ENCODE measurements at places on chromosomes 6 and 20. TPM values are rescaled to one million over a fixed set of nuclear protein-coding genes. Genes with fewer than 3 reads are reported as not detected.

- no peak for DNase-seq
These were observed 553.7 kb downstream of the CD83 start for GRCh38 chr6:14671261-14671681.

Gene HTR1E
- total RNA-seq: 0.61 TPM

DNA sequence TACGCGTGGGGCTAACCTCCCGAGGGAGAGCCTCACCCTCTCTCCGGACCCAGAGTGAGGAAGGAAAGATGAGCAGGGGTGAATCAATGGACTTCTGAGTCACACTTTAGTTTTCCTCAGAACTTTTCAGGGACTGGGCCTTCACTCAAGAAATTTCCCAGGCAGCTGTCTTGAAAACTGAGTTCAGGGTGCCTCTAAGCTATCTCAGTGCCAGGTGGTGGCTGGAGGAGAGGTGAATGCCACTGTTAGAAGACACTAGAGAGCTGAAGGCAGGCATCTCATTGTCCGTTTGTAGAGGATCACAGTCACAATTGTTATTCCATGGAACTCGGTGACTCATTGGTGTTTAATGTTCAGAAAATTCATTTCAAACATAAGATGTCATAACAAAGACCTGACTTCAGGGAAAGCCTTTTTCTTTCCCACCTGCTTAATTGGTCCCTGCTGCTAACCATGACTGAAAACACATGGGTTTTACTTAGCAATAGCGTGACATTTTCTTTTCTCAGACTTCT lies 5.3 kb upstream of the SERPINB6 start:
- DNase-seq: no peak

- no peak for DNase-seq
These were observed 80.1 kb upstream of the PTPRK start for GRCh38 chr6:128600397-128600951.

DNA sequence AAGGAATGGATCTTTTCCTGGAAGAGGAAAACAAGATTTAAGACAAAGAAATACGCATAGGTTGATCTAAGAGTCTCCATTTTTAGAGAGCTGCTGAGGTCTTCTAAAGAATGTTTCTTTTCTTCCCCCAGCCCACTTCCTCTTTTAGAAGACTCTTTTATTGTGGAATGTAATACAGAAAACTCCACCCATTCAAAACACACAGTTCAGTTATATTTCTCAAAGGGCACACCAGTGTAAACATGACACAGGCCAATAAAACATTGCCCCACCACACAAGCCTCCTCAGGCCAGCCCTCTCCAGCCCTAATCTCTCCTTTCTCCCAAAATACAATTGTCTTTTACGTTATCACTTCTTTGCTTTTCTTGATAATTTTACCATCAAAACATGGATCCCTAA lies 42.8 kb downstream of the SLC35B3 start:
- DNase-seq: no peak

Gene CYP24A1
- total RNA-seq: 0.69 TPM

- DNase-seq: no peak
These were observed 47.1 kb downstream of the IGF2R start for GRCh38 chr6:160015778-160016684.

Gene CARMIL1
- total RNA-seq: 38.5 TPM

DNA sequence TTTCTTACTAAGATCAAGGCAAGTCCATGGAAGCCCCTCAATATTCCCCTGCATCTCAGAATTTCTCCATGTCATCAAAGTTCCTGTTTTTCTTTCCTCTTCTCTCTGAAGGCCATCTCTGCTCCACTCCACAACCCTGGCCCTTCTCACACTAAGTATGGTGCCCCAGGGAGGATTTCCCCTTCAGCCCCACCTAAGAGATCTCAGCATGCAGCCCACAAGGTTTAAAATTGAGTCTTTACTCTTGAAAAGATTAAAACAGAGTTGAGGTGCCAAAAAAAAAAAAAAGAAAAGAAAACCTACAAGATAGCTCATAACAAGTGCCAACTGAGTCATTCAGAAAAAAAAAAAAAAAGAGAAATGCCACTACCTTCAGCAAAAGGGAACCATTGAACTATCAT lies 36.5 kb upstream of the TNFAIP3 start:
- no peak for DNase-seq

- DNase-seq: peak; percentile 67
These were observed 8.1 kb upstream of the PFDN4 start for GRCh38 chr20:54199721-54200176.

DNA sequence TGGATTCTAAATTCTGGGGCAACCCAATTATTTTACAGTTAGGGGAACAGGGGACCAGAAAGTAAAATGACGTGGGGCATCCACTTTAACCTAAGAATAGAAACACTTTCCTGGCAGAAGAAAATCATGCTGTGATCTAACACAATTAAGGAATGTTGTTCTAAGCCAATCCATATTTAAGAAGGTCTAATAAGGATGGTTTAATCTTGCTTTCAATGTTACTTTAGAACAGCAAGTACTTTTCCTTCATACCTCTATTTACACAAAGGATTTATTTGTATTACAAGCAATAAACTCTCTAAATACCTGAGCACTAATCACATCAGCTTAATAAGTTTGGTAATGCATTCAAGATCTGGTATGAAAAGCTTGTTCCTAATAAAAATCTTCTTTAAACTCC lies 32.4 kb downstream of the SLC2A12 start:
- no peak for DNase-seq

- DNase-seq: no peak
These were observed 137.9 kb downstream of the DTNBP1 start for GRCh38 chr6:15524861-15525401.

Gene CRISP3
- total RNA-seq: 5.4 TPM

GRCh38 chr6:53461696-53462095 lies 83.2 kb downstream of the GCLC start:
- DNase-seq: no peak

DNA sequence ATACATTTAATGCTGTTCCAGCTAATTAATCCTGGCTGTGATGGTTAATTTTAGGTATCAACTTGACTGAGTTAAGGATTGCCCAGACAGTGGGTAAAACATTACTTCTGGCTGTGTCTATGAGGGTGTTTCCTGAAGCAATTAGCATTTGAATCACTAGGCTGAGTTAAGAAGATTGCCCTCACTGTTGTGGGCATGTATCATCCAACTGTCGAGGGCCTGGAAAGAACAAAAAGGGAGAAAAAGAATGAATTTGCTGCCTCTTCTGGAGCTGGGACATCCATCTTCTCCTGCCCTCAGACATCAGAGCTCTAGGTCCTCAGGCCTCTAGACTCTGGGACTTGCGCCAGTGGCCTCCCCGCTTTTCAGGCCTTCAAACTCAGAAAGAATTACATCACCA lies 34.3 kb downstream of the SDHAF4 start:
- no peak for DNase-seq

DNA sequence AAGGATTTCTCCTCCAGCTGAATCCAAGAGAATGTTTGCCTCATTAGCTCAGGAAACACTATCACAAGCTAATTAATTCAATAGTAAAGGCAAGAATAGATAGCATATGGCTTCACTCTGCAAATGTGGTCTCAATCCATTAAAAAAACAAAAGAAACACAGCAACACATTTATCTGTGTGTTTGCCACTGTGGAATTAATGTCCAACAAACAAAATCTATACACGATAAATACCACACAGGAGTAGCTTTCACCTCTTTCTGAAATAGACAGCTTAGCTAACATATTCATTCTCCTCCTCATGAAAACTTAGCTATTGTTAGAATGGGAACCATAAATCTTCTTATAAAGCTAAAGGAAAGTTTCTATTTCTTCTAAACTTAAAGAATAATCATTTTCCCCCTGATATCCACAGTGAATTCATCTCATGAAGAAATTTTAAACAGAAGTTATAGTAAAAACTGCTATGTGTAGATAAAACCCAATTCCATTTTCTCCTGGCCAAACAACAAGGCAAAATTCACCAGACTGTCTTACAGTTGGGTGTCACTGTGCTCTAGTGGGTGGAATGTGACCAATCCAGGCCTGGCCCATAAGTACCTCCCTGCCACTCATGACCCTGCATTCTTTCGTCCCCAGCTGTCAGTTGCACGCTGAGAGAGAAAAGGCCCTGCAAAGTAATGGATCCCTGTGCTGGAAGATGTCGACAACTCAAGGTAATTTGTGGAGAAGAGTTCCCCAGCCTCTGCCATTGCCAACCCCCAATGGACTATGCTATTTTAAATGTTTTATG lies 92.9 kb upstream of the NRSN1 start:
- no peak for DNase-seq

Gene ZSCAN26
- total RNA-seq: 39.8 TPM

DNA sequence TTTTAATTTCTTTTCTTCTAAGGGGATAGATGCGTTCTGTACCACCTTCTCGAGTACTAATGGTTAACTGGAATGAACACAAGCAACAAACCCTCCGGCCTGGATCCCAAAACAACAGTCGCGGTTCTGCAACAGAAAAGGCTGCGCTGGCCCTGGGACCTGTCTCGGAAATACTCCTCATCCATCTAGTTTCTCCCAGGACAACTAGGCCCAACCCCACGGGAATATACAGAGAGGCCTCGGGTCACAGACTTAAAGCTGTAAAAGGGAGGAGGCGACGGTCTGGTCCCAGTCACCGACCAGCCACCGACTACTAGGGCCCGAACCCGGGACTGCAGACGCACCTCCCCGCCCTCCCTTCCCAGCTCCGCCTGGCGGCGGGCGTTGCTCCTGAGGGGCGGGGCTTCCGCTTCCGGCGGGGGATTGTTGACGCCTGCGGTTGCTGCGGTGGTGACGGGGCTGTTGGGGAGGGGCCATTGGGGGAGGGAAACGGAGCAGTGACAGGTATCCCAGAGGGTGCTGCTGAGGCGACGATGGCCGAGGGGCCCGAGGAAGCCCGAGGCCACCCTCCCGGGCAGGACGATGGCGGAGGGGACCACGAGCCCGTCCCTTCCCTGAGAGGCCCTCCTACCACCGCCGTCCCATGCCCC lies at the start of gene FAM8A1:
Gene FAM8A1, plus strand, starts transcription at position 426 of the 650 bp plus-strand sequence. Its CDS starts 108 bp downstream, at position 534.
- peak; percentile 81 for DNase-seq

DNA sequence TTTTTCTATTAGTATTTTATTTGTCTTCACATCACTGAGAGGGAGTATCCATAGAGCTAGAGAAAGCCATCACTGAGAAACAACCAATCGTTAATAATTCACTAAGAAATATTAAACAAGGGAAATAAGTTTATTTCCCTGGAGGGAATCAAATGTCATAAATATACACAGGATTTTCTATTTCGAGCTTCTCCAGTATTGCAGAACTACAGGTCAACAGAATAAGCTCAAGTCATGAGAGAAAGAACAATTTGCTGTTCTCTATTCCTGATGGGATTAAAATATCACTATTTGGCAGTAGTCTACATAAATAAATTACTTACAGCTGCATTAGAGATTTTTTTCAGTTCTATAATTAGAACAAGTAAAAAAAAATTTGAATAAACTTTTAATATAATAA lies 2.2 kb upstream of the FAM162B start:
- no peak for DNase-seq

Gene SAPCD1
- total RNA-seq: 3.4 TPM

GRCh38 chr6:73088138-73088813 lies 137.0 kb downstream of the KHDC1L start:
- no peak for DNase-seq

DNA sequence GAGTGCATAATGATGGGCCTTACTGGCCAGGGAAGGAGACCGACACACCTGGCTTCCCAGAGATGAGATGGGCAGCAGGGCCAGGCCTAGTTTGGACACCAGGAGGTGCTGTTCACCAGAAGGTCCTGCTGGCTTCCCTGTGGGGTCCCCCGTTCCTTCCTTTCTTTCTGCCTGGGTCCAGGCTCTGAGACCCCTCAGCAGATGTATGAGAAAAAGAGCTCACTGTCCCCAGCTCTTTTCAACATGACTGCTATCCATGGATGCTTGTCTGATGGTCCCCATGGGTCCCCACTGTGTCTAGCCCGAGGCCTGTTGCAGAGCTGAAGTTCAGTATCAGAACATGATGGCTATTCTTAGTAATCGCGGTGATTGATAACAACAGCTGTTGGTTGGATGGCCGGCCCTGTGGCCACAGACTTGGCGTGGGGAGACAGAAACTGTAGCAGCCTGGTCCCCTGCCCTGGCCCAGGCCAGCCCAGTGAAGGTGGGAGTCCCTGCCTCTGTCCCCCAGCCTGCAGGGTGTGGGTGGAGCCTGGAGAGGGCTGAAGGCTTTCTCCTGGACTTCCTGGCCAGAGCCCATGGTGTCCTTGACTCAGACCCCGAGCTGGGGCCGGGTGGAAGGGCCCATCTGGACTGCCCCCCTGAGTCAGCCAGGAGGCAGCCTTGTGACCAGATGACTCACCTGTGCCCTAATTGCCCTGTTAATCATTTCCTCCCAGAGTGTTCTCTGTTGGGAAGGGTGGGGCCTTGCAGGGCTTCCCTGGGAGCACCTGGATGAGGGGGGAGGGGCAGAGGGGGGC lies 9.9 kb upstream of the BAK1 start:
- DNase-seq: peak; percentile 58

DNA sequence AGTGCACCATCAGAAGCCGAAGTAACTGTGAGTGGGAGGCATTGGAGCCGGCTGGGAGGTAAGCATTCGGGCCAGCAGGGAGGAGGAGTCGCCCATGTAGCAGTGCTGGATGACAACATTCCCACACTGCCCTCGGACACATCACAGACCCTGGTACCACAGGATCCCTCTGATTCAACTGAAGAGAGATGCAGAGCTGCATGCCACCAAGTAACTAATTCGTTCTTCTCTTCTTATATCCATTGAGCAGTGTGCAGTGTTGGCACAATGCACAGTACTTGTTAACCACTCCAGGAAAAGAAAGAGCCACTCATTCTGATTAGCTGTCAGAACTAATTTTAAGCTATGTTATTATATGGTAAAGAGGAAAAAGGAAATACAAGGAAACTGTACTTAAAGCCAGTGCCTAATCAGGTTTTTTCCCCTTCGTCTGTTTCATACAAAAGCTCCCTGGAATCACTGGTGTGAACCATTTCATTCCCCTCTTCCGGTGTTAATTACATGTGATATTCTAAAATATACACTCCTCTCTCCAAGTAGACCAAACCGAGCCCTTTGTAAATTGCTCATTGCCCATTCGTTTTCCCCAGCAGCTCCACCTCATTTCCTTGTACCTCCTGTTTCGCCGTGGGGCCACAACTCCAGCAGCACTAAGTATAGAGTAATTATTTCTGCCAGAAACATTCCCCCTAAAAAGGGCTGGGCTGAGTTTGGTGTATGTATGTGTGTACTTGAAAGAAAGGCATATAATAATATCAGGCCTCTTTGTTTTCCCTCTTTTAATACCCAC lies 32.4 kb upstream of the ADTRP start:
- DNase-seq: no peak

Gene OPRM1
- total RNA-seq: 2.8 TPM

GRCh38 chr20:6740096-6740495 lies 27.4 kb upstream of the BMP2 start:
- DNase-seq: no peak
